ENCODE measurements at places on chromosomes 2 and 18.

DNA sequence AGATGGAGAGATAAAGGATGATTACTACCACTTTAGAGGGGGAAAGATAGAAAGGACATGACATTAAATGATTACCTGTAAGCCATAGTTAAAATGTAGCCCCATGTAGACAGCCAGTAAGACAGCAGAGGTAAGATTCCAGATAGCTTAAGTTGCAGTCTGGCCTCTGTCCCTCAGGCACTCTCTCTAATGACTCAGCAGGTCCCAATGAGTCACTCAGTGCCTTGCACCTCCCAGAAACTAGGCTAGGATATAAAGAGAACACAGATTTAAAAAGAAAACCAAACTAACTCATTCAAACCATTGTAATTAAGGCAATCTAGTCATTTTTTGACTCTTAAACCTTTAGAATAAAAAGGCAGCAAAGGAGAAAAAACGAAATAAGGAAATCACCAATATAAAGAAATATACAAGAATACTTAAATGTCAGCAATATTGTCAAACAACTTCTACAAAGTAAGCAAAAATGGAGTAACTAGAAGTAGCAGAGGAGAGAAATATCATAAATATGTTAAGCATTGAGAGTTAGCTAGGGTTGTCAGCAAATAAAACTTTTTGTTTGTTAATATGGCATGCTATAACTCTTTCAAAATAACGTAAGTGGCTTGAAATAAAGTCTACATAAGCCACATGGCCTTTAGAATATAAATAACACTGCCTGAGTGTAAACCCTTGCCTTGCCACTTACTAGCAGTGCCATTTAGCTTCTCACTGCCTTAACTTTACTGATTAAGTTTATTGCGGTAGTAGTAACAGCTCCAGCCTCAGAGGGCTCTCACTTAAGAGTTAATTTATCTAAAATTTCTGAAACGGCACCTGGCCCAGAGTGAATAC, 48.5 kb downstream of the SOCS6 start:
- DNase-seq: no peak

DNA sequence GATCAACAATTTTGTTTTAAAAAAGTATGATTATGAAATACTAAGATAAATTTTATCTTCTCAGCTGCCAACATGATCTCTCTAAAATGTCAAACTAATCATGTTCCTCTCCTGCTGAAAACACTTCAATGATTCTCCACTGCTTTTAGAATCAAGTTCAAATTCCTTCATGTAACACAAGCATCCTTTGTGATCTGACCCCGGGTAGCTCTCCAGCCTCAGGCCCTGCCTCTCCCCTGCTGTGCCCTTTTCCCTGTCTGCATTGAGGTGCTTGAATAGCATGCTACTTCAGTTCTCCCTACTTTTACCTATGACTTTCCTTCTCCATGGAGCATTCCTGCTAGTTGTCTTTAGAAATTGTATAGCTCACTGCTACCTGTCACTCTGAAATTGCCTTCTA, 274.8 kb downstream of the PDE11A start:
- DNase-seq: no peak

- no peak for DNase-seq
Measured at GRCh38 chr2:68931799-68932198, 20.9 kb downstream of the GKN2 start.

- DNase-seq: no peak
Measured at GRCh38 chr2:159807183-159808031, 9.4 kb upstream of the CD302 start.

DNA sequence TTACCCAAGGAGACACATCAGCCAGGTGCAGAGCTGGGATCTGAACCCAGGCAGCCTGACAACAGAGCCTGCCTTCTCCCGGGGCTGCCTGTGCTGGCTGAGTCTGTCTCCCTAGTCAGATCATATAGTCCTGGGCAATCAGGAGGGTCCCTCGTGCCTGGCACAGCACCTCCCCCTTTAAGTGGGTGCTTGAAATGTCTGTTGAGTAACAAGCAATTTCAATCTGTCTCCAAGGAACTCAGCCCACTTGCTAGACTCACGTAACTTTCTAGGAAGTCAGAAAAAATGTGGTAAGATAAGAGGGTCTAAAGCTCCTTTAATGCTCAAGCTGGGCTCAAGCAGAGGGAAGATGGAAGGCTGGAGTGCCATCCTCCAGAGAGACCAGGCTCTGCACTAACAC, 51.9 kb downstream of the REEP1 start:
- no peak for DNase-seq

DNA sequence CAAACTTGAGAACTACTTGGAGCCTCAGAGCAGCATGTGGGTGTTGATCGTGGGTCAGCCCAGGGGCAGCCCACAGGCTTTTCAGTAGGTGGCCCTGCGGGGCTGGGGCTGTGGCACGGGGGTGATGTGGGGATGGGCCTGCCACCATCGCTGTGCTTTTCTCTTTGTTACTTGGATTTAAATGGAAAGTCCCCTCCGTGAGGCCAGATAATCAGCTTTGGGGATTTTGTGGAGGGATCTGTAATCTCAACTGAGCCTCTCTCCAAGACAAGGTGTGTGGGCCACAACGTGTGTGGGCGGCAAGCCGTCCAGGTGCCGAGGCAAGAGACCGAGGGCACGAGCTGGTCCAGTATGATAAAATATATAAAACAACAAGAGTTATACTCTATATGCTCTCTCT, 16.7 kb downstream of the COLEC11 start:
- no peak for DNase-seq

DNA sequence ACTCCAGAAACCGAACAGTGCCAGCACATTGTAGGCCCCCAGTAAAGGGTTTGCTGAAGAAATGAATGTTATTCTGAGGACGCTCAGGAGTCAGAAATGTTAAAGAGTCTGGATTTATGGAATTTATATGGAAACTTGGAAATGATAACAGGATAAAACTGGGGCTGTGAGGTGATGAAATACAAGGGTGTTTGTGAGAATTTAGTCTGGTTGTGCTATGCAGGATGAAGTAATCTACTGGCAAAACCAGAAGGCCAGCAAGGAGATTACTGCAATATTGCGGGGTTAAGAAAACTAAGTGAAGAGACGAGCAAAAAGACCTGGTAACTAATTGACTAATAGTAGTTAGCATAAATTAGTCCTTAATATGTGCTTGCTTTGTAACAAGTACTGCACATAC, 467.8 kb downstream of the ZEB2 start:
- no peak for DNase-seq

DNA sequence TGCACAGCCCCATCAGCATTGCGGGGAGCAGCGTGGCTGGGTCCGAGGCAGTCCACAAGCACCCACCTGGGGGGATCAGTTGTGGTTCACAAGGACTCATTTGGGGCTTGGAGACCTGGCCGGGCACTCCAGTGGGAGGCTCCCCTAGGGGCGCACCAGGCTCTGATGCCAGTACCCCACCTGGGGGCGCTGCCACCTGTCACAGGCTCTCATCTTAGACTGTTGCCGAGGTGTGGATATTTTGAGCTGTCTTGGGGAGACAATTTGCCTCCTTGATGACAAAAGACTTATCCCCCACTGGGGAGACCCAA, 3.0 kb downstream of the ADRA2B start:
- DNase-seq: no peak

Measured in GM12878 (cell line).